ENCODE measurements at places on chromosomes 2 and 18. TPM values are rescaled to one million over a fixed set of nuclear protein-coding genes. Genes with fewer than 3 reads are reported as not detected.

MFSD2B gene
- total RNA-seq, result 1.6 TPM

PTPRM gene
- total RNA-seq, result 73.7 TPM

KDM3A gene
- 66.6 TPM for total RNA-seq

LOXHD1 gene
- not detected for total RNA-seq

FAM228A gene
- not detected for total RNA-seq

CCL20 gene
- total RNA-seq, result 4.2 TPM

CCDC74B gene
- total RNA-seq, result 2.3 TPM

KCNG3 gene
- total RNA-seq, result 1.6 TPM

RNU2-63P gene
- not detected for total RNA-seq

PLA2R1 gene
- total RNA-seq, result 31.3 TPM

DLX1 gene
- total RNA-seq, result 0.44 TPM

CHRNA1 gene
- total RNA-seq, result not detected

TTC39C gene
- total RNA-seq, result 74.9 TPM

HTRA2 gene
- total RNA-seq, result 31.2 TPM

TMEFF2 gene
- not detected for total RNA-seq

TCF7L1 gene
- total RNA-seq, result 2.6 TPM

RNASEH1 gene
- 18.1 TPM for total RNA-seq

GTF3C2 gene
- total RNA-seq, result 53.8 TPM

IHH gene
- not detected for total RNA-seq

CAPG gene
- total RNA-seq, result 152 TPM

SF3B1 gene
- 894 TPM for total RNA-seq

COL4A3 gene
- not detected for total RNA-seq

MDH1B gene
- total RNA-seq, result 0.26 TPM

GRHL1 gene
- 116 TPM for total RNA-seq

FOXI3 gene
- not detected for total RNA-seq

SLC35G4 gene
- not detected for total RNA-seq

MYO1B gene
- 28.8 TPM for total RNA-seq

CABYR gene
- total RNA-seq, result 1.2 TPM

SPEG gene
- total RNA-seq, result 17.2 TPM

SMAD4 gene
- total RNA-seq, result 58.9 TPM

CROCC2 gene
- not detected for total RNA-seq

NPPC gene
- not detected for total RNA-seq

ANKRD29 gene
- 6.1 TPM for total RNA-seq

TDRD15 gene
- total RNA-seq, result not detected

LOXL3 gene
- 1.3 TPM for total RNA-seq

KRTCAP3 gene
- total RNA-seq, result 40.9 TPM

POTEI gene
- not detected for total RNA-seq

VWC2L gene
- total RNA-seq, result not detected

DNAH6 gene
- 1.2 TPM for total RNA-seq
